ENCODE measurements at places on chromosomes 2 and 18.
A peak's percentile ranks its signal among the peaks of the same experiment; 100 is the strongest.

DNA sequence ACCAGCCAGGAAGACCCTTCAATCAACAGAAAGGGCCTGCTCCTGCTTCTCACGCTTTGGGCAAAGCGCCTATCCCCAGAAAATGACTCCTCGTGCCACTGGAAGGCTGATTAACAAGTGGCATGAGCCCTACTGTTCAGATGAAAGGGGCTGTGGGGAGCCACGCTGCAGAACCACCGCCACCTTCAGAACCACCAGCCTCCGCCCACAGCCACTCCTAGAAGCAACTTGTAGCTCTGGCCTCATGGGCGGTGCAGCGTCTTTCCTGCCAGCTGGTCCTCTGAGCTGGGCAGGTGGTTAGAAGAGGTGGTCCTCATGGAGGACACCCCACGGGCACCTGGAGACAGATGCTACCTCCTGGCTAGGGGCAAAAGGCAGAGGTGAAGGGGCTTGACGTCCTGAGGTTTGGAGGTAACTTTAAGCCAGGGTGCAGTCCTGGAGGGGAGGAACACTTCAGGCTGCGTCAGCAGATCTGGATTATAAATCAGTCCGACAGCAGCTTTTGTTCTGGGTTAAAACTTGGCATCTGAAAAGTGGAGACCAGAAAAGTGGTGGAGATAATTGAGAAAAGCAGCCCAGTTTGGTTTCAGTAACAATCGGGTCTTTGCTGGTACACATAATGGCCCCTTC is 861 bp upstream of the SEMA4C start:
- DNase-seq: no peak

- peak; percentile 90 for DNase-seq
Observed at GRCh38 chr18:59123588-59124369, 15.9 kb upstream of the SEC11C start.

- DNase-seq: peak; percentile 18
Observed at GRCh38 chr2:14673351-14673875, 40.9 kb downstream of the LRATD1 start.

DNA sequence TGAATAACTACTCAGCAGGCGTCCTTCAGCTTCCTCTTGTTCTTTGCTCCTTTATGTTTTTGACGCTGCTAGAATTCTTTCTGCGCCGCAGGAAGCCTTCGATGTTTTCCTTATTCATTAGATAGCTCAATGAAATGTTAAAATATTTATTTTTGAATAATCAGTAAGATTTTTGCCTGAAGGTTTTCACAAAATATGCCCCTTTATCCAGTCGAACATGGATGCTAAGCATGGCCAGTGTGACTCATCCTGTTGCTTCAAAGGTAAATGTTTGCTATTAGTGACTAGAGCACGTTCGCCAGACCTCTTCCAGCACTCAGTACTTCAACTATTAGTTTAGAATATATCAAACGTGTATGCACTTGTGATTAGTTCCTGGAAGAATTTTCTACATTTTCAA is 7.6 kb upstream of the MEIS1 start:
- DNase-seq: no peak
